ENCODE measurements at places on chromosomes 3 and 15.

DNA sequence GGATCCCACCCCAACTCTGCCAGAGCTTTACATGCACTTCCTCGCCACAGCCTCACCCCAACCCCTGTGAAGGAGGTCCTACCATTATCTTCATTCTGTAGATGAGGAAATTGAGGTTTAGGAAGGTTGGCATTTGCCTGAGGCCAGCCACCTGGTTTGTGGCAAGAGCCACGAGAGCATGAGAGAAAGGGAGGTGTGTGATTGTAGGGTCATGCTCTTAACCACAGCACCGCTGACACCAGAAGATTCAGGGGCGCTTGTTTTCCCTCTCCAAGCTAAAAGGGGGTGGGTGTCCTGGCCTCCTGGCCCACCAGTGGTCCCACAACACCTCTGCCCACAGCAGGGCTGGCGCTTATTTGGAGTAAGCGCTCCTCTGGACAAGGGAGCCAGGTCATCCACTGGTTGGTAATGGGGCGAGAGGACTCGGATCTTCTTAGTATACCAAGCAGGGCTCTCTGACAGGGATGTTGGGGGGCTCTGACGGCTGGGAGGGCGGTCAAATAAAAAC lies 691 bp downstream of the RHCG start:
- DNase-seq = no peak

- no peak for DNase-seq
These were observed 822.0 kb downstream of the CADM2 start for GRCh38 chr3:85780806-85781205.

DNA sequence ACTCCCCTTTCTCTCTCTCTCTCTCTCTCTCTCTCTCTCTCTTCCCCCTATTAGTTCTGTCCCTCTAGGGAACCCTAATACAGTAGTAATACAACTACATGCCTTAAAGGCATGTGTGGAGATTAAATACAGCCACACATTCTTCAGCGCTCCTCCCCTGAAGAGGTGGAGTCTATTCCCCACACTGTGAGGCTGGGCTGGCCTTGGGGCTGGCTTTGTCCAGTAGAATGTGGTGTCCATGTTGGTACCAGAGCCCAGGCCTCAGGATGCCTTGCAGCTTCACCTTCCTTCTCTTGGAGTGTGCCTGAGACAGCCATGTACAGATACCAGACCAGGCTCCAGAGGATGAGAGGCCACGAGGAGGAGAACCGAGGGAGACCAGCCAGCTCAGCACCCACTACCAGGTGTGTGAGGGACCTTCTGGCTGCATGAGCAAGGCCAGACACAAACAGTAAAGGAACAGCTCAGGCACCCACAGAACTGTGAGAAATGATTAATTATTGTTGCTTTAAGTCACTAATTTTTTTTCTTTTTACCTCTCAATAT lies 10.7 kb downstream of the SLC6A20 start:
- no peak for DNase-seq

DNA sequence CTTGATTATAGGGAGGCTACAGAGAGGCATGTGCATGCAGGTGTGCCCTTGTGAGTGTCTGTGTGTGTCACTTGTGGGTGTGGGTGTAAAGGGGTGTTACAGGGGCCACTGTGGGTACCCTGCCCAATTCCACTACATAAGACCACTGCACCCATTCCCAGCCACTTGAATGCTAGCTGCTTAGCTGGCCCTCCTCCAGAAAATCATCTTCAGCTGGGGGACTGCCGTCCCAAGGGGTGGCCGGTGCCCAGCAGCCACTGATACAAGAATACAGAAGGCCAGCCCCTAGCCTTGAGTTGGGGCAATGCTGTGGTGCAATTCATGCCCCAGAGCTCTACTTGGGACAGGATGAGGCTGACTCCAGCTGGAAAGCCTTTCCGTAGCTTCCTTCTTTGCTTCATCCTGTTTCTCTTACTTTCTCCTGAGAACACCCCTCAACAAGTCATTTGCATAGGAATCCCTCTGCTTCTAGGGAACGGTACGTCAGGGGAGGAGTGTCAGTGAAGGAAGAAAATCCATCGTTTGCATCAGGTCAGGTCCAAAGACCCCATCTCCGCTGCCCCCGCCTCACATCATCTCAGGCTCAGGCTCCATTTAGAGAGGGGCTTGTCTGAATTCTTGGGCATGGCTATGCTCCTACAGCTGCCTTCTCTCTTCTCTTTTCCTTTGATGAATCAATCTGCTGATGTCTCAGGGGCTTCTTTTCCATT lies 72.0 kb downstream of the SCN5A start:
- DNase-seq = no peak

DNA sequence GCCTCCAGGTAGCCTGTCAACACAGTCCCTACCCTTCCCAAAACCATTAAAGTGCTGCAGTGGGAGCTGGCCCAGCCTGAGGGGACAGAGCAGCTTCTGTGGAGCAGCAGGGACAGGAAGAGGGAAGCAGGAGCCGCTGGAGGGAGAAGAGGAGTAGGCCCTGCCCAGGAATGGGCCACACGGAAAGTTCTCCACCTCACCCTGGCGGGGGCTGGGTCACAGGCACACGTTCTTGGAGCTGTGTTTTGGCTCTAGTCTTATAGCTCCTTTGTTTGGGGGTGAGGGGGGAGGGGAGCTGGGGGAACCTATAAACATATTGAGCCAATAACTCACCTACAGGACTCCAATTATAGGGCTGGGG lies 508.6 kb downstream of the SHQ1 start:
- no peak for DNase-seq

- DNase-seq = no peak
These were observed 20.3 kb downstream of the LAMP3 start for GRCh38 chr3:183142199-183142598.

GRCh38 chr3:9121366-9122001 lies 128.0 kb downstream of the SRGAP3 start:
- DNase-seq = no peak

GRCh38 chr3:135449046-135449445 lies 516.5 kb upstream of the PPP2R3A start:
- DNase-seq = no peak

DNA sequence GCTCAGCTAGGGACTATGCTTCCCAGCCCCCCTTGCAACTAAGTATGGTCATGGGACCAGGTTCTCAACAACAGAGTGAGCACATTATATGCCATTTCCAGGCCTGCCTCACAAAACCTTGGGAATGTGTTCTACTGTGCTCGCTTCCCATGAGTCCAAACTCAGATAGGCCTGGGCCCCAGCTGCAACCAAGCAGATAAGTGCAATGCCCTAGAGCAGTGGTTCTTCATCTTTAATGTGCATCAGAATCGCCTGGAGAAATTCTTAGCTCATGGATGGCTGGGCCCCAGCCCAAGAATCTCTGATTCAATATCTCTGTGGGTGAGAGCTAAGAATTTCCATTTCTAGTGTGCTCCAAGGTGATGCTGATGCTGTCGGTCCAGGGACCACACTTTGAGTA lies 27.5 kb upstream of the TBC1D21 start:
- no peak for DNase-seq

GRCh38 chr3:18444595-18445400 lies 19.7 kb upstream of the SATB1 start:
- no peak for DNase-seq

GRCh38 chr3:53226142-53226840 lies 29.5 kb downstream of the TKT start:
- DNase-seq = no peak

DNA sequence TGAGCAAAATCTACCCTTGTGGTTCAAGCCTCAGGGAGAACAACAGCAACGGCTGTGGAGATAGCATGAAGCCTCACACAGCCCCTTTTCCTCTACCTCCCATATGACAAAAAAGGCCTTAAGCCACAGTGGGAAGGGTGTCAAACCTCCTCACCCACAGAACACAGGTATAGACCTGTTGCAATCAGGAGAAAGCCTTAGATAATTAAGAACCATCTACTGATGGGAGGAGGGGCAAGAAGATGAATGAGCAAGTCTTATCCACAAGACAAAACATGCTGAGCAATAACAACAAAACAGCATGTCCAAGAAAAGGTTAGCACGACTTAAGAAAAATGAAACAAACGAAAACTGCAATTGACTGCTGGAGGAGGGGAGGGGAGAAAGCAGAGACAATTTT lies 272.9 kb upstream of the BCHE start:
- no peak for DNase-seq

DNA sequence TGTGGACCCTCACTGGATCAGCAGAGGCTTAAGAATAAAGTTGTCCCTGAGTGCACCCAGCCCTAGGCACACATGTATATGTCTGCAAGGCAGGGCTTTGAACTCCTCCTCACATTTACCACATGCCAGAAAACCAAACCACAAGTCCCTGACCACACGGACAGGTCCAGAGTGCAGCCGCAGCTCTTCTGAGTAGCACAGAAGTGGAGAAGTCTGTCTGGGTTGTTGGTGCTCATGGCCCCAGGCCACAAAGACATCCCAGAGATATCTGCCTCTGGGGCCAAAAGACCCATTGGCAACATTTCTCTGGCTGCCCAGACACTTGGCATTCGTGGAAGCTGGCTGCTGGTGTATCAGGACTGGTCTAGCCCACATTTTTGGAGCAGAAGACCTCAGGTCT lies 17.4 kb downstream of the SUSD5 start:
- no peak for DNase-seq

DNA sequence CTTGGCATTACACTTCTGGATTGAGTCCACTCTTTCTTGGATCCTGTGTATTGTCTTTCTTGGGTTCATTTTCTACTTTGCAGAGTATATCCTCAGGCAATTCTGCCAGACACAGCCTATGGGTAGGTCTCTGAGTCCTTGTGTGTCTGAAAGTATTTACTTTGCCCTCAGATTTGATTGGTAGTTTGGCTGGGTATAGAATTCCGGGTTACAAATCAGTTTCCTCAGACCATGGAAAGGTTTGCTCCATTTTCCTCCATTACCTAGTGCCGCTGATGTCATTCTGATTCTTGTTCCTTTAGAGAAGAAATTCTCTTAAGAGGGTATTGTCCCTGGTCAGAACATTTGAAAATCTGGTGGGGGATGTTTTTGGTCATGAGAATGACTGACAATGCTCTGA lies 133.2 kb downstream of the NUP210 start:
- DNase-seq = no peak

All from urinary bladder (tissue), 4 donors.